Stimulated activated CD8-positive, alpha-beta memory T cell treated with anti-CD3 and anti-CD28 coated beads, Interleukin-15, amount 100 ng/mL, for 48 hours (primary cell): ENCODE measurements at places on chromosomes 3 and 15.

DNA sequence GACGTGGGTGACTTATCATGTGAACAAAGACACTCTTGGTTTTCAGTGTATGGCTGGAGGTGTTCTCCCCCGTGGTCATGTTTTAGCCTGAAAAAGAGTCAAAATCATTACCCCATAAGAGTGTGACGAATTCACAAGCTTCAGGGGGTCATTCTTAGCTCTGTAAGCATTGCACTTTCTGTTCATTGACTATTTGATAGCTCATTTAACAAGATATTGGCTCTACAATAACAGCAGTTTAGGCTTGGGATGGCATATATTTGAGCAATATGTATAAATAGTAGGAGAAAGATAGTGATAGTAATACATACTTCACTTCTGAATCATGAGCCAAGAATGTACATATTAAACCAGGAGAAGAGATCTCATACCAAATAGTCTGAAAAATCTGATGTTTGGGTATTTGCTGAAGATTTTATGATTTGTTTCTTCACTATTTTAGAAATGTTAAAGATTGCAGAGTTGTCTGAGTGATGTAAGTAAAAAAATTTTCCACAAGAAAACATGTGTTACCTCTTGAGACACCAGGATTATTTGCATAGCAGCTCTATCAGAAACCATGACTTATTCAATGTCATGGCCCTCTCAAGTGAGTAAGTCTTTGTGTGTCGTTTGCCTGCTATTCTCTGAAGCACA is 996.0 kb downstream of the OTOL1 start:
- no peak for DNase-seq

- no peak for DNase-seq
Observed at GRCh38 chr3:123713211-123713610, 128.4 kb upstream of the HACD2 start.

DNA sequence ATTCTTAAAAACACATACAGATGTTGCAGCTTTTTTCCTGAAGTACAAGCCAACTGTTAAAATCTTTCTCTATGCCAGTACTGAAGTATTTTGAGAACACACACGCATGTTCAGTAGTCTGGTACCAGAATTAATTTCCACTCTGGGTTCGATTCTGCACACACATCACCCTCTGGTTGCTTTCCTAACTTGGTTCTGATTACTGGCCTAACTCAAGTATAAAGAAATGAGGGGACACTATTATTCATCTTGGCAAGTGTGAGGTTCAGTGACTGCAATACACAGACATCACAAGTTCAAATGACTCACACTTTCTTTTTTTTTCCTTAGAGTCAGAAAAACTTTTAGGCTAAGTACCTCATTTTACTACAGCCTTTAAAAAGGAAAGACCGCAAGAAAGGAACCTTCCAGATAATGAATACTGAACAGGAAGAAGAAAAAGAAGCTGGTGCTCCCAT is 37.4 kb upstream of the LDHAL6B start:
- no peak for DNase-seq

DNA sequence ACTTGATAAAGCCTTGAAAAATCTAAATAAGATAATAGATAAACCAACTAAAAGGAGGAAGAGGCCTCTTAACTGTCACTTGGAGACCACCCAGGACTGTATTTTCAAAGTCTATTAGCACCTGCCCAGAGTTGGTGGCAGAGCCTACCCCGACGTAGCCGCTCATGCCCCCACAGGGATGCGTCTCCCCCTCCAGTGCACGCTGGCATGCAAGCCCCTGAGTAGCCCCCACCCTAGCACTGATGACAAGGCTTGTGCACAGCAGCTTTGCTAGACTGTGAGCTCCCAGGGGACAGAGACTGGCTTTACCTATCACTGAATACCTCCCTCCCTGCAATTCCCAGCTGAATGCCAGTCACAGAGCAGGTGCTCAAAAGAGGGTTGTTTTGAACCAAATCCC is 54.1 kb upstream of the HES1 start:
- DNase-seq = no peak

GRCh38 chr3:192577271-192577670 is 150.1 kb downstream of the FGF12 start:
- DNase-seq = no peak

DNA sequence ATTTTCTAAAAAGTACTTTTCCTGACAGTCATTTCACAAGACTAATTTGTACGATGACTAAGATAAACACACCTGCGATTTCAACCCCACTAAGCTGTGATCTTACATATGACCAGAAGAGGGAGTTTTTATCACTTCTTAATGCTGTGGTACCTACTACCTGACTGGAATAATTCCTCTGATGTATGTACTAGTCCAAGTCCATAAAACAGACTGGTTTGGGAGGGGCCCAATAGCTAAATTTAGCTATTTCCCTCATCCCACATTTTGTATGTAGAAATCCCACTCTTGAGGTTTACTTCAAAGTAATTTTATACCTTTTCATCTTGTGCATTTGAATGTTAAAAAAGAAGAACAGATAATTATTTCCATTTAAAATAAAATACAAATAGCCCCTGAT is 49.7 kb upstream of the SCAANT1 start:
- no peak for DNase-seq

GRCh38 chr3:58565621-58566397 is 11.4 kb downstream of the FAM107A start:
- no peak for DNase-seq

DNA sequence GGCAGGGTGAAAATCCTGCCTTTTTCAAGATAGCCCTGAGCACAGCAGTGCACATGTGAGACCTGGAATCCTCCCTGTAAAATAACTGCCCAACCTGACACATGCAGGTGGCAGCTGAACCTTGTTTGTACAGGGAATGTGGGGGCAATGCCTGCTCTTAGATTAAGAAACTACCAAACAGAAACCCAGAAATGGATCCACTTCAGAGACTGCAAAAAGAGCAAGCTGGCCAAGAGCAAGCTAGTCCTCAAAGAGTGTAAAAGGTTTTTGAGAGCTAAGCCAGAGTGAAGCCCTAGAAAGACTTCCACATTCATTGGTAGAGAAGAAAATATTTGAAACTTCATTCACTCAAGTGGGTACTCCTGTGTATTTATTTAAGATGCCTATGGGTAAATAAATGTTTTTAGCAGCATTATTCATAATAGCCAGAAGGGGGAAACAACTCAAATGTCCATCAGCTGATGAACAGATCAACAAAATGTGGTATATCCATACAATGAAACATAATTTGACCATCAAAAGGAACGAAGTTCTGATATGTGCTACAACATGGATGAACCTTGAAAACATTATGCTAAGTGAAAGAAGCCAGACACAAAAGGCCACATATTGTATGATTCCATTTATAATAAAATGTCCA is 96.0 kb upstream of the TSC22D2 start:
- no peak for DNase-seq

DNA sequence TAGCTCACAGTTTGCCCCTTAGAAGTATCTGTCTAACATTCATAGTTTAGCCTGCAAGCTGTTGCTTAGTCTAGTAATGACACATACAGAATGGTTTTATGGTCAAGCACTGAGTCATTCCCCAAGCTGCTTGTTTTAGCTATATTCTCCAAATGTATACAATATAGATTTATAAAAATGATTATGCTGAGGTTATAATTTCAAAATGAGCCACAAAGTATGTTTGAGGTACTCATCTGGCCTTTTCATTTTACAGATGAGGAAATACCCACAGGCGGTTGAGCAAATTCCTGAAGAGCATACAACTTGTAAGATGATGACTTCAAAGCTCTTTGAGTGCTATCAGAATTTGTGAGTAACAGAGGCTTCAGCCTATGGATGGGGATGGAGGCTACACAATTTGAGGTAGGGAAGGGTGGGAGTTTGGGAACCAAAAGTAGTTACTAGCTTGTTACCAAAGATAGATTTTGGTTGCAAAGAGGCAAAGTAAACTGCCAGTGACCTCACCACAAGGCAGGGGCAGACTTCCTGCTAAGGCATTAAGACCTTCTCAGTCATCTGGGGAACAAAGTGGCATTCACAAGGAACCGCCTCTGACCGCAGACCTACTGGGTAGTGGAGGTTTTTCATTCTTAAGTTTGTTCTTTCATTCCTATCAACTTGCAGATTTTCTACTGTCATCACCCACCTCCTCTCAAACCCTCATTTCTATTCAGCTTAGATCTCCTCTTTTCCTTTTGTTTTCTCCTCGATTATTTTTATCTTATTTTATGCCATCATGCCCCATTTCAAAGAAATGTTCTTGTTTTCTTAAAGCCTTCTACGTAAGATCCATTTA is 257.2 kb upstream of the NECTIN3 start:
- peak; percentile 50 for DNase-seq

DNA sequence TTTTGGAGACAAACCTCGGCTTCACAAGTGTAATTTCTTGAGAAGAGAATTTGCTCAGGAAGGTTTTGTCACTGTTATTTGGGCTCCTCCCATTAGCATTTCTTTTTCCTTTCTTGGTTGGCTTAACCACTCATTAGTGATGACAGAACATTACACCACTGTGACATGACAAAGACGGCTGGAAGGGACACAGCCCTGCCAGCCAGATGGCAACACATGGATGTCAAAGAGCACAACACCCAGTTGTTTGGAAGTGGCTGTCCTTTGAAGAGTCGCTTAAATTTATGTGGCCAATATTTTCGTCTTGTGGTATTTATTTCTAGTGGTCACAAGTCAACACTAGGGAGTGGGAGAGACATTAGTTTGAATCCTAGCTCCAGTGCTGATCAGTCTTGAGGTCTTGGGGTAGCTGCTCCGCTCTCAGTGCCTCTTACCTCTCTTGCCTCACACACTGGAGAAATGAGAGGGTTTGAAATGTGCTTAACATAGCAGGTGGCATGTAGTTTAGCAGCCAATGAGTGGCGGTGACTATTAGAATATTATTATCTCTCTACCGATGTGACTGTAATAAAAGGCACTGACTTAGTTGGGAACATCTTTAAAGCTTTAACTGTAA is 92.8 kb downstream of the FRMD4B start:
- no peak for DNase-seq

DNA sequence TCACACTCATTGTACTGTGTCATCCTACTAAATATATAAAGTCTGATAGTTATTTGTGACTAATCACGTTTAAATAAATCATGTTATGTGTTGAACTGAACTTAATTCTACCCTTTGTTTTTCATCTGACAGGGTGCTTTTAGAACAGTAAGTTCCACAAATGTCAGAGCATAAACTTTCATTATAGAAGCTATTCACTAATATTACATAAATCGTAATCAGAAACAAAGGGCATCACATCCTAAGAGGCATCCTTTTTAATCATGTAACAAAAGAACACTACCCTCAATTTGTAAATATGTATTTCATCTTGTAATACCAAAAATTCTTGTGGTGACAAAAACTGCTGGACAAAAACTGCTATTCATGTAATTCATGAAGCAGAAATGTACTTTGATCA is 50.8 kb downstream of the KCNH8 start:
- DNase-seq = no peak

GRCh38 chr15:45434078-45434567 is 55.8 kb upstream of the GATM start:
- no peak for DNase-seq

- DNase-seq = no peak
Observed at GRCh38 chr3:133894353-133895207, 1.1 kb downstream of the RAB6B start.

GRCh38 chr3:52281981-52282801 is 3.7 kb upstream of the WDR82 start:
- DNase-seq = no peak

- no peak for DNase-seq
Observed at GRCh38 chr15:99673111-99673510, 60.1 kb downstream of the LYSMD4 start.
